Upper lobe of right lung (tissue), 1 donor: ENCODE measurements at places on chromosomes 7 and 10.

- DNase-seq, result no peak
Measured at GRCh38 chr10:58896229-58896628, 280.2 kb upstream of the PHYHIPL start.

- DNase-seq, result no peak
Measured at GRCh38 chr7:49324707-49325106, 400.4 kb downstream of the CDC14C start.

DNA sequence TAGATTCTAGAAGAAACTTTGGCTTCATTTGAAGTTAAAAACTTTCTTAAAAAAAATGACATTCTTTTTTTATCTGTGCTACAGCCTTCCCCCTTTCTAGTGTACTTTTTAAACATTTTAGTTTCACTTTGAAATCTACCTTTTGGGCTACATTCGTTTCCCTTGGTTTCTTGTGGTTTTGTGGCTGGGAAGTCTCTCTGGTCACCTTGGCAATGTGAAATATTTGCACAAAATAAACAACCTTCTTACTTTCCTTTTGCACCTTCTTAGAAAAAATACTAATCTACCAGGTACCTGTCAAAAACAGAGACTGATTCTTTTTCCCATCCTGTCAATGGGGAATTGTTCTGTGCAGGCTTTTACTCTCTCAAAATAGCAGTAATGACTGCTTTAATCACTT lies 350.2 kb downstream of the GATA3 start:
- no peak for DNase-seq

DNA sequence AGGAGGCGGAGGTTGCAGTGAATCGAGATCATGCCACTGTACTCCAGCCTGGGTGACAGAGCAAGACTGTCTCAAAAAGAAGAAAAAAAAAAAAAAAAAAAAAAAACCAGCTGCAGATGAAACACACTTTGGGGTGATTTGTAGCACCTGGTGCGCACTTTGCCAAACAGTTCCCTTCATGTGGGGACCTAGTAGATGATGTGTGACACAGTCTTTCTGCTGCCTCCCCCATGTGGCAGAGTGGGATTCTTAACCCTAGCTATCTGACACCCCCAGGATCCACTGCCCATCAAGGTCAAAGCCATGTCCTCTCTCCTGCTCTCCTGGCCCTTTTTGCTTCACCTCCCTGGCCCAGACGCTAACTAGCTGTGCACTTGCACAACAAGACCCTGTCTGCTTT lies 52.1 kb upstream of the PDZD8 start:
- DNase-seq, result no peak

DNA sequence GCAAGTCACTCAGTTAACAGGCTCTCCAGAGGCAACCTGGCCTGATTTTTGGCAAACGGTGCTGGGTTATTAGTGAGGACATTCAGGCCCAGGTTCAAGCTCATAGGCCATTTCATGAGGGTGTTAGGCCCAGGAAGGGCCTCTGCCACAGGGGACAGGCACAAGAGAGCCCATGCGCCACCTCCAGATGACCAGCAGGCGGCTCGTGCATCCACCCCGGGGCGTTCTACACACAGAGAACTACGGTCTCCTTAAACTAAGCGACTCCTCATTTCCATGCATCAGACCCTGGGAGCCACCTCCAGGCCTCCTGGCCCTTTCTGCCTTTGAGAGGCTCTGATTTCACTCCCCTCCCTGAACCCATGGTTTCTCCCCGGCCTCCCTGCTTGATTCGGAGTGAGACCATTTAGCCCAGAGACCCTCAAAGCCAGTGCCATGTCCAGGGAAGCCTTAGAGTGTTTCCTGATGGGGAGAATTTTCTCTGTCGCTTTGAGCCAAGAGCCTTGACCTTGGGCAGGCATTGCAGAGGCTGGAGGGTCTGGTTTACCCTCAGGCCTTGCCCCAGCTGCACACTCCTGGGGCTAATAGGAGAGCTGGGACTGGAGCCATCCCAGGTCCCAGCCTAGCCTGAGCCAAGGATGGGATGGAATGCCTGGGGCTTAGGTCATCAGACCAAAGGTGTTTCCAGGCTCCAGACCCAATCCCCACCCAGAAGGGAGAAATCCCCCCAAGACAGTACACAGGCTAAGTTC lies 188.0 kb downstream of the GRID1 start:
- peak; percentile 63 for DNase-seq

GRCh38 chr10:100374200-100374655 lies 27.2 kb downstream of the SCD start:
- DNase-seq, result no peak
